ENCODE measurements at places on chromosomes 6 and 20.

- DNase-seq: no peak
Observed at GRCh38 chr20:38061109-38061508, 27.6 kb downstream of the RPRD1B start.

DNA sequence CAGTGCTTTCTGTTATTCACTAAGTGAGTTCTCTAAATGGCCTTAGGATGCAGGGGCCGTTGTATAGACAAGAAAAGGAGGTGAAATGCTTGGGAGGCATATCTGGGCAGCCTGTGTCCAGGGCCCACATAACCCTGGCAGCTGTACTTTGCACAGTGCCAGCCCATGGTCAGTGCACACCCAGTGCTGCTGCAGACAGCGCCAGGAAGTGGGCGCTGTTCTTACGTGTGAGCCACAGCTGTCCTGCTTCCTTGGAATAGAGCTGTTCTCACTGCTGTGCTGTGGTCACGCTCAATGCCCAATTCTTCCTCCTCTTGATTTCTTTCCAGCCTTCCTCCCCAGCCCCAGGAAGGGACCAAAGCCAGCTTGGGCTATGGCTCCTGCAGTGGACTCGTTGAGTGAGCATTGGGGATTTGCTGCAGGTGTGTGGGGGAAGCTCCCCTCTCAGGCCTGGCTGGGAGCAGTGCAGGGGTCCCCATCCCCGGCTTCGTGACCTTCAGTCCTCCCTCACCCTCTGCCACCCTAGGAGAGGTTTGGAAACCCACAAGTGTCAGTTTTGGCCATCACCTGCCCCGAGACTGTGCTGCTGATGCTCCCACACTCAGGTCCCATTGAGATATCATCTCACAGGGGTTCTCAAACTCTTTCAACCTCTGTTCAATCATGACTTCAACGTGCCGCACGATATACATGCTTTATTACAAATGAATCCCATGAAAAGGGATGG is 246.8 kb upstream of the EXOC2 start:
- no peak for DNase-seq

- no peak for DNase-seq
Observed at GRCh38 chr6:43946641-43947363, 176.8 kb downstream of the VEGFA start.

GRCh38 chr6:14228571-14228970 is 111.0 kb downstream of the CD83 start:
- no peak for DNase-seq

DNA sequence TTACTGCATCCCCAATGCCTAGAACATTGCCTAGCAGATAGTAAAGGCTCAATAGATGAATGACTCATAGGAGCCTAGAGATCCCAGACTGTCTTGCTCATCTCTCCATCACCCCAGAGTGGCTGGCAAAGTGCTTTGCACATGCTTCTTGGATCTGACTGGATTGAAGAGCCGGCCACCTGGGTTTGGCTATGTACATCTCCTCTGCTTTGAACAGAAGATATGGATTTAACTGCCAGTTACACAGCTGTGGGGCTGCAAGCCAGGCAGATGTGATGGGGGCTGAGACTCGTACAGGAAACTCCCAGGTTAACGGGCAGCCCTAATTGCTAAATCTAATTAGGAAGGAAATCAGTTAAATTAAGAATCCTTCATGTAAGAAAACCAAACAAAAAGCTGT is 28.6 kb downstream of the MYLIP start:
- no peak for DNase-seq

- DNase-seq: no peak
Observed at GRCh38 chr20:43444107-43444506, 13.6 kb upstream of the SRSF6 start.

- DNase-seq: no peak
Observed at GRCh38 chr20:54023406-54023805, 47.0 kb downstream of the BCAS1 start.

DNA sequence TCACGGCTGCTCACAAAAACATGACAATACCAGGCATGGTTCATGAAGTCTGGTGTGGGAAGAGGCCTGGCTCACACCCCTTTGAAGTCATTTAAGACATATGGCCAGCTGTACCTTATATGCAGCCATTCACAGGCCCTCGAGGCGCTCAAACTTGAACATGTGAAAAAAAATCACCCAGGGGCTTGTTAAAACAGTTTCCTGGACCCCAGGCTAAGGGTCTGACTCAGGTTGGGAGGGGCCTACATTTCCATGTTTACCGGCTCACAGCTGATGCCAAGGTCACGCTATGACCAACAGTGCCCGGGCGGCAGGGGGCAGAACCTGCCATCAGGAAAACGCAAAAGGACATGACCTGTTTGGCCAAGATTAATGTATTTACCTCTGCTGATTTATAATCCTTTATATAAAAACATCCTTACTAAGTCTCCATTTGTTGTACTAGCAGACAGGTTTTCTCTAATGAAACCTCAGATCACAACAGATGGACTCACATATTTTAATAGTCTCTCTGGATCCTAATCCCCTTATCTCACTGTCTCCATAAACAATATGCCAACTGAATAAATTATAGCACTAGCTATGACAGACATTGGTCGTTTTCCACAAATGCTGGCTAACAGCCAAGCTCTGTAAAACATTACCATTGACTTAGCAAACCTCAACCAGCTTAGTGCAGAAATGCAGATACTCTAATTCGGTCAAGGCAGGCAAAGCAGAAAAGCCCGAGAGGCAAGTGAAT is 19.9 kb downstream of the EZR start:
- no peak for DNase-seq

All from stimulated activated CD8-positive, alpha-beta memory T cell treated with anti-CD3 and anti-CD28 coated beads, Interleukin-15, amount 100 ng/mL, for 4 hours (primary cell).